ENCODE measurements at places on chromosomes 3 and 15.

- no peak for DNase-seq
These were observed 57.3 kb downstream of the DIPK2A start for GRCh38 chr3:144028798-144029411.

GRCh38 chr15:32877252-32878019, 159.6 kb downstream of the GREM1 start:
- no peak for DNase-seq

GRCh38 chr15:70558406-70559264, 204.7 kb downstream of the UACA start:
- DNase-seq = peak; percentile 14

DNA sequence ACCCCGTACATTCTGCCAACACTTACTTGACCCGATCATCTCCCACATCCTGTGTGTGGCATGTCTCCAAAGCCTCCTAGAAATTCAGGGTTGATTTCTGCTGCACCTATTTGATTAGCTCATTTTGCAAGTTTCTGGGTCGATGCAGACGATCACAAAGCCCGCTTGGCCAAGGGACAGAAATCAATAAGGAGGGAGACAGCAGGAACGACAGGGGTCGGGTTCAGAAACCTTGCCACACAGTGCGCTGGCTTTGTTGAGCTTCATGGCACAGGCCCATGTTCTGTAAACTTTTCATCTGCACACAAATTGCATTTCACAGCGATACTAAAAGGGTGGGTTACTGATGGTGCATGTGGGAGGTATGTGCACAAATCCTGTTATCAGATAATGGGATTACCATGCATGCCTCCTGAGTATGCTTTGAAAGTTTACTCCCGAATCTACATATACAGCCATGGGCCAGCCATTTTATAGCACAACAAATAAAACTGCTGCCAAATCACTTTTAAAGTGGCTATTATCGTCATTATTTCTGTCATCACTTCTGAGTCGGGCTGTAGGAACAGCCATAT, 95.9 kb upstream of the ATP11B start:
- no peak for DNase-seq

DNA sequence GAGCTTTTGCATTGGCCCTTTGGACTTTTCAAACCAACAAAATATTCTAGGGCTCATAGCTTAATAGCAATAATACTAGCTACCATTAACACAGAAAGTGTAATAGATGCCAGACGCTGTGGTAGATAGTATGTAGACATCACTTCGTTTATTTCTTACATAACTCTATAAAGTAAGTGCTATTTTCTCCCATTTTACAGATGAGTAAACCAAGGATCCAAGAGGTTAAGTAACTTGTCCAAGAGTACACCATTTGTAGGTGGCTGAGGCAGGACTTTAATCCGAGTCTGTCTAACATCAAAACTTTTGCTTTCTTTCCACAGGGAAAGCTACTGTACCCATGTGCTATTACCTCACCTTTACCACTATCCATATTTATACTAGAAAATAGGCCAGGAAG, 12.0 kb downstream of the EID1 start:
- no peak for DNase-seq

DNA sequence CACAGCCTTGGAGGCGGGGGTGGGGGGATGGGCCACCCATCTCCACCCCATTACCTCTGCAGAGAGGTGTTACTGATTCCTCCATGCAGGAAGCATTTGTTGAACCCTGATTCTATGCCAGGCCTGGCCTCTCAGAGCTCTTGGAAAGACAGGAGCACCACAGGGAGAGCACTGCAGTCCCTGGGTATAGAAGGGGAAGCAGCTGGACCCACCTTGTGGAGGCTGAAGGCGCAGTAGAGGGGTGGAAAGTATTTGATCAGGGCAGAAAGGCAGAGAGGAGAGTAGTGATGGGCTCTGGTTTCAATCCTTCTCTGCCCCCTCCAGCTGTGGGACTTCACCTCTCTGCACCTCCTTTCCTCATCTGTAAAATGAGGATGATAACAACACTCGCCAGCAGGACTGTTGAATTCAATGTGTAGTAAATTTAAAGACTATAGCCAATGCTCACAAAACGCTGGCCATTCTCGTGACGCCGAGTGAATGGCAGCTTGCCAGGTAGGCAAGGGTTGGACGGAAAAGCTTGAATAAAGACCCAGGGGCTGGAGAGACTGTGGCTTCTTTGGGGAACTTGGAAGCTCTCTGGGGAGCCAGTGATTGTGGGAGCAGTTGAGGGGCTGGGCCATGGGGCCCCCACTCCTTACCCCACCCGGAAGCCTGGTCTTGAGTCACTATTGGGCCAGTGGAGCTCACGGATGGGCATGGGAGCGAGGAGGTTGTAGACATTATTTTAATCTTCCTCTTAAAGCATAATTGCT, 8.0 kb upstream of the CCDC33 start:
- no peak for DNase-seq

GRCh38 chr3:119140466-119140865, 5.5 kb upstream of the TEX55 start:
- no peak for DNase-seq

GRCh38 chr15:97470417-97470816, 490.1 kb upstream of the ARRDC4 start:
- DNase-seq = no peak

DNA sequence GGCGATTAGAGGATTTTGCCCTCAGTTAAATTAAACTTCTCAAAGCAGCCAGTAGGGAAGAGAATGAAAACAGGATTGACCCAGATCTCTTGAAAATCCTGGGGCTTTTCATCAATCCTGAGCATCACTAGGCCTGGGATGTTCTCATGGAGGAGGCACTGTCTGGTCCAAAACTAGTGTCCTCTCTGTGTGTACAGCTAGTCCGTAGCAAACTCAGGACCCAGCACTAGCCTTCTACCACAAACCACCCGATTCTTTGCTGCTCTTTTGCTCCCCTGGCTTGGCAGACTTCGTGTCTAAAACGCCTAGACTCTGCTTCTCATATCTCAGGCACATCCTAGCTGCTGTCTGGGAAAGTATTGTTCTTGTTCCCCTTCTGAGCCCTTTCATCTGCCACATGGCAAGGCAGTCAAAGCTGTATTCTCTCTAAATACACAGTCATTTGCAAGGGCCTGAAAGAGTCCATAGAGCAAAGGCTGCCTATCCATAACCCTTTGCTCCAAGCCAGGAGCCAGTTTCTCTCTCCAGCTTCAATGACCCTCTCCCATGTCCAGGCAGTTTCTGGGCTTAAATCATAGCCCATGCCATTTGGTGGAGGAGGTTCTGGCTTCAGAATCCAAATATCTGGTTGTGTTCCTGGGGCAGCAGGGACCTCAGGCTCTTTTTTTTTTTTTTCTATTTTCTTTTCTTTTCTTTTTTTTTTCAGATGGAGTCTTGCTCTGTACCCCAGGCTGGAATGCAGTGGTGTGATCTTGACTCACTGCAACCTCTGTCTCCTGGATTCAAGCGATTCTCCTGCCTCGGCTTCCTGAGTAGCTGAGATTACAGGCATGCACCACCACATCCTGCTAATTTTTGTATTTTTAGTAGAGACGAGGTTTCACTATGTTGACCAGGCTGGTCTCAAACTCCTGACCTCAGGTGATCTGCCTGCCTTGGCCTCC, 52.4 kb downstream of the CDC25A start:
- no peak for DNase-seq

GRCh38 chr15:41941644-41942415, 30.5 kb downstream of the EHD4 start:
- peak; percentile 59 for DNase-seq

DNA sequence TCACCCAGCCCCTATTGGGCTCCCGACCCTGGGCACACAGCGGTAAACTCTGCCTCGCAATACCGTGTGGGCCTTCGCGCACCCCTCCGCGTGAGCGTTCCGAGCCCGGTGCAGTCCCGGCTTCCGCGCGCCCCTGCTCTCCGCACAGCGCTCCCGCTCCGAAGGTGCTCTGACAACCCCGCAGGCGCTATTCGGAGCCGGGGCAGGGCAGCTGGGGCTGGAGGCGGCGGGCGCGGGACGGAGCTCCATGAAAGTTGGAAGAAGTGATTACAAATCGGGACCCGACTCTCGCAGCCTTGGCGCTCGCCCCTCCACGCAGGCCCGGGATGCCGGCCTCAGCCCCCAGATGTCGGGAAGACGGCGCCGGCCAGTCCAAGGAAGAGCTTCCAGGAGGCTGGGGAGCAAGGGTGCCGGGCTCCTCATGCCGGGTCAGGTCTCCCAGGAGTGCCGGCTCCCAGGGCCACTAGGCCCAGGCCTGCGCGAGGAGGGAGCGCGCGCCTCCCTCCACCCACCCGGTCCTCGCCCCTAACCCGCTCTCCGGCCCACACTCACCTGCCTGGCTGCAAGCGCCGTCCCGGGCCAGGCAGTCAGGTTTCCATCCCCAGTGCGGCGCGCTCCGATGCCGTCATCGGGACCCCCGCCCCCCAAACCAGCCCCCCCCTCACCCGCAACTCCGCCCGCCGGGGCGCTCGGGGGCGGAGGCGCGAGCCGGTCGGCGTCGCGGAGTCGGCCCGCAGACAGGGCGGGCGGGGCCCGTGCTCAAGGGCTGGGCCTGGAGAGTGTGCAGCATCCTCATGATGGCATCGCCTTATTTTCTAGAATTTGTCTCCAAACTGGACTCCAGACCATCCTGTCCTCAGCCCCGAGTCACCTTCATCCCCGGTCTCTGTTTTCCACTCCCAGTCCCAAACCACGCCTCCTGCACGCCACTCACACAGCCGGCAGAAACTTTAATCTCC, at the start of gene KIF7:
Gene KIF7, minus strand, starts transcription at position 621 of the 959 bp plus-strand sequence. CDS start 2,537 bp downstream, outside the sequence.
- DNase-seq = no peak

DNA sequence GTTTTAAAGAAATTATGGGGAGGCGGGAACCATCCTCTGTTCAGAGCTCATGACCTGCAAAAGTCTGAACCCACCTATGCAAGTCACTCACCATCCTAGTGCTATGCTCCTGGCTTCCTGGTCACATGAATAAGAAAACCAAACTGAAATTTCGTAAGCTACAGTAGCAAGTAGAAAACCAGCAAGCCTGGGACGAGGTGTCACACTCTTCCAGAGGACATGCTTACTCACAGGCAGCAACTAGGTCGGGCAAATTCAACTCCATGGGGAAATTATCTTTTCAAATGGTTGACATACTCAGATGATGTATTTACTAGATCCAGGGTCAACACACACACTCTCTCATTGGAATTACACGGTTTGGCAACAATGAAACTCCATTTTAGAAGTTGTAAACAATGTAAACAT, 31.3 kb downstream of the LDHAL6B start:
- DNase-seq = no peak

DNA sequence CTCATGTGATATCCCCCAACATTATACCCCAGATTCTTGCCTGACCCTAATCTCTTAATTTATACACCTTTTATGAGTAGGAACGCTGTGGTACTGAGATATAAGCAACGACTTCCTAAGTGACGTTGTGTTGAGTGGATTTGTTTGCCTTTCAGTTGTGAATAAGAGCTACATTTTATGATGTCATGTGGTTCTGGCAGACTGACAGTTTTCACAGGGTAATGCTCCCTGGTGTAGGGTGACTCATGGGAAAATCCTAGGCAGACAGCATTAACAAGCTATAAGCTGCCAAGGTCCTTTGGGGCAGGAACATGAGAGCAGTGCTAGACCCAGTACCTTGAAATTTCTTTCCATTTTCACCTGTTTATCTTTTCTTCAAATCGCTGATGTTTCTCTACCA, 11.2 kb downstream of the C3orf52 start:
- no peak for DNase-seq

DNA sequence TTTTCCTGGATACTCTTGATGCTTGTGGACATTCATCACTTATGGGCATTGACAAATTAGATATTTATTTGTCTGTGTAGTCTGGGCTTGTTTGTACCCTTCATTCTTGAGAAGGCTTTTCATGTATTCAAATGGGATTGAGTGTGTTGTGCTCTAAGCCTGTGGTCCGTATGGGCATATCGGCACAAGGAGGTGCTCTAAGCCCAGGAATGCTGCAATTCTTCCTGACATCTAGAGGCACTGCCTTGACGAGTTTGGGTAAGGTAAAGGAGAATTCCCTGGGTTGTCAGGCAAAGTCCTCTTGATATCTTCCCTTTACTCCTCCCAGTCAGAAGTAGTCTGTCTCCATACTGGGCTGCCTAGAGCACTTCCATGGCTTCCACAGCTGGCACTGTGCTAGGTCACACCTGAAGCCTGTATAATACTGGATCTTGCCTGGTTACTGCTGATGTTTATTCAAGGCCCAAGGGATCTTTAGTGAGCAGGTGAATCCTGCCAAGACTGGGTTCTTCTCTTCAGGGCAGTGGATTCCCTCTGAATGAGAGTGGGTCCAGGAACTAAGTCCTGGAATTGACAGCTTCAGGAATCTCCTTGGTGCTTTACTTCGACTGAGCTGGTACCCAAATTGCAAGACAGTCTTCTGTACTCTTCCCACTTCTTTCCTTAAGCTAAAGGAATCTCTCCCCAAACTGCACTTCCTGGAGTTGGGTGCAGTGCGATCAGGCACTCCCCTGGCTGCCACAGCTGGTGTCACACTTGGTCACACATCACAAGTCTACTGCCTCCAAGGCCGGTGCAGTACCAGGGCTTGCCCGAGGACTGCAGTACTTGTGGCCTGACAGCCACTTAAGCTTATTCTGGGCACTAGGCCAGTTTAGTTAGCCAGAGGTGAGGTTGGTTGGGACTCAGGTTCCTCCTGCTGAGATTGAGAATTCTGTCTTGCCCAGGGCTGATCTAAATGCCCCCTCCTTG, 46.0 kb downstream of the GALK2 start:
- DNase-seq = no peak

DNA sequence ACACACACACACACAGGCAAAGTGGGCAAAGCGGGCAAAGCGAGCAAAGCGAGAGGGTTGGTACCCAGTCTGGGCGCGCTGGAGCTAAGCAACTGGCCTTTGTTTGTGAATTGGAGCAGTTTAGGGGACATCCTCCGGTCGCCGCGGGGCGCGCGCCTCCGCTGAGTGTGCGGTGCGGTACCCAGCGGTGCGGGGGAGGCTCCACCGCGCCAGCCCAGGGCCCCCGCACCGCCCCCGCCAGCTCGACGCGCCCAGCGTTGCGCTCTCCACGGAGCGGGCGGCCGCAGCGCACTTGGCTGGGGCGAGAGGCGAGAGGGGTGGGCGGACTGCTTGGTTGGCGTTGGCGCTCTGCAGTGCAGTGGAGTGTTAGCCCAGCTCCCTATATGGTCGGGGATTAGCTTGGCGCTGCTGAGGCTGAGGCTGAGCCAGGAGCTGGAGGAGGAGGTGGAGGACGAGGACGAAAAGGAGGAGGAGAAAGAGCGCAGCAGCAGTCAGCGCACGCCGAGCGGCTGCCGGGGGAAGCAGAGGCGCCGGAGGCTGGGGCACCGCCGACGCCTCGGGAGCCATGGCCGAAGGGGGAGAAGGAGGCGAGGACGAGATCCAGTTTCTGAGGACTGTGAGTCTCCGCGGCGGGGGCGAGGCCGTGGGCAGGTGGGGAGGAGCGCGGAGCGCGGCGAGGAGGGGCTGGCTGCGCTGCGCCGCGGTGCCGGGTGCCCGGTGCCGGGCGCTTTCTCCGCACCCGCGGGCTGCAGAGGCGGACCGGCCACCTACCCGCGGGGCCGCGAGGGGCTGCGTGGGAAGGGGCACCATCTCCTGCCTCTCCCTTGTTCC, at the start of gene RYR3:
Gene RYR3, plus strand, starts transcription at position 487 of the 831 bp plus-strand sequence. Its CDS starts 79 bp downstream, at position 566.
- DNase-seq = no peak

GRCh38 chr3:171164067-171164465, 137.5 kb upstream of the SLC2A2 start:
- no peak for DNase-seq

GRCh38 chr3:53232641-53233377, 23.0 kb downstream of the TKT start:
- DNase-seq = no peak

GRCh38 chr3:190320594-190321362, 1.5 kb downstream of the CLDN1 start:
- DNase-seq = no peak

- no peak for DNase-seq
These were observed 941 bp downstream of the ZBED2 start for GRCh38 chr3:111594205-111594604.

GRCh38 chr3:155112661-155113389, 32.7 kb downstream of the MME start:
- DNase-seq = no peak
